ENCODE measurements at places on chromosomes 3 and 15.

DNA sequence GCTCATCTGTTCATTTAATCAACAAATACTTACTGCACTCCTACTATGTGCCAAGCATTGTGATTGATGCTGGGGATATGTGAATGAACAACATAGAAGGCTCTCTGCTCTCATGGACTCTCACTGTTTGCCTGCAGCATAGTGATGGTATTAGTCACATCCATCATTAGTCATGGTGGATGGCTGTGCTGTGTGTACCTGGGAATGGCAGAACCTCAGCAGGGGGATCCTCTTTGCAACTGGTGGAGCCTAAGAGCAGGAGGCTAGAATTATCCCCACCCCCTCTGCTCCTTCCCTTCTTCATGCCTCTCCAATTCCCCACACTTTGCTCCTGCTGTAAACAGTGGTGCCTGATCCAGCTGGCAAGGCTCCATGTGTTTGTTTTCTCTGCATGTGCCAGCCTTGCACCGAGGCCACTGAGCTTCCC lies 20.5 kb downstream of the BOC start:
- peak; percentile 26 for DNase-seq

- DNase-seq: no peak
These were observed 14.5 kb downstream of the NCBP2 start for GRCh38 chr3:196927571-196928453.

DNA sequence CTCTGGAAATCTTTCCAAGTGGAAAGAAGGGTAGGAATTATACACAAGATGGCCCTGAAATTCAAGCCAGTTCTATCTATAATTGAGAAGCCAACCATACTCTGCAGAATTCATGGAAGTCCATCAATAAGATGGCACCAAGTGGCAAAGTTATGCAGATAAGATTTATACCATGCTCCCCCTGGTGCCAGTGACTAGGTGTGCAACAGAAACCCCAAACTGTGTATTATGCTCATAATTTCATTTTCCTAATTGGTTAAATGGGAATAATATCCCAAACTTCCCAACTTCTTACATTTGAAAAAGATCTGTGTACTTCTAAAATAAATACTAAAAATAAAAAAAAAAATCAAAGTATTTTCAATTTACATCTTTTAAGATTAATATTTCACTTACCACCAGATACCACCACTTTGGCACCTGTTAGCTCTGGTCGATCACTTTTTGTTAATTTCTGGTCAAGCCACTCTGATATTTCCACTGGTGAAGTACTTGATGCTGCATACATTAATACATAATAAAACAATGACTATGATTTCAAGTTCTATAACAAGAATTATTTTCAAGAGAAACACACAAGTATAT lies 25.9 kb downstream of the ETFA start:
- peak; percentile 2 for DNase-seq

DNA sequence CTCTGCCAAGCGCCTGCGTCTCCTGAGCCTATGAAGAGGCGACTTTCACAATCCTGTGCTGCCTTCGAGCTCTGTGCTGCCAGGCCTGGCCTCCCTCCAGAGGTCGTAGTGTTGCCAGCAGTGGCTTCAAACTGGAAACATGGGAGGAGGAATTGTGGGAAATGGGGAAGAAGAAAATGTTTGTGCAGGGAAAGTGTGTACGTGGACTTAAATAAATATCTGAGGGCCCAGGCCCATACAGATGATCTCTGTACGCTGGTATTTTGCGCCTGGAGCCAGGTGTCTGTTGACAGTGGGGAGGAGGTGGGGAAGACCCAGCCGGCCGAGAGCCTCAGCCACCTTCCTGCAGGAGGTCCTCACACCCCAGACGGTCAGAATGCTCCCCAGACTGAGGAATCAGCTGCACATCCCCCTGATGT lies 44.6 kb downstream of the ZBTB38 start:
- DNase-seq: peak; percentile 62

DNA sequence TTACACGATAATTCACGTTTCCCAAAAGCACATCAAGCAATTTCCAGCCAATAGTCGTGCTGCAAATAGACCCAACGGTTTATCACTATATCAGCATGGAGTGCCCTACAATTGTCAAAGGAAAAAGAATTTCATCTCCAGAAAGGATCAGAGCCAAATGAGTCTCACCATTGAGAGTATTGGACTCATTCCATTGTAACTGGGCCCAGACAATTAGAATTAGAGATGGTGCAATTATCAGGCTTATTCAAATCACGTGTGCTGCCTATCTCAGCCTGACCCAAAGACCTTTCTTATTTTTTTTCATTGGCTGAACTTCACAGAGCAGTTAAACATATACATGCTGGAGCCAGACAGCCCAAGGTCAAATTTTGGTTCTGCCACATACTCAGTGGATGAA lies 87.0 kb upstream of the LRTM1 start:
- no peak for DNase-seq

DNA sequence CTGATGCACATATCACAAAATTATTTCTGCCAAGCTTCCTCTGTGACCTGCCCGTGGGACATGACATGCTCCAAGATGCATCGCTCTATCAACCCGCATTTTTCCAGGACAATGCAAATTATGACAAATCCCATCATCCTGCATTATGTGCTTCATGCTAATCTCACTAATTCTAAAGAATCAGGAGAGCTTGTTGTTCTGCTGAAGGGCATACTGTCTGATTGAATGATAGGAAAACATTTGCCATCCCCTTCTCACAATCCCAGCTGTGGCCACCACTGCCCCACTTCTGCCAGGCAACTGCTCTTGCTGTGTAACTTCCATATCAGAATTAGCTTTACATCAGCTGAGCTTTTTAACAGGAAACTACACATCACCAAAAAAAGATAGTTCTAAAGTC lies 203.5 kb upstream of the NANOGP8 start:
- no peak for DNase-seq

GRCh38 chr15:69941706-69942495 lies 155.8 kb downstream of the TLE3 start:
- no peak for DNase-seq
